ENCODE measurements at places on chromosomes 5 and 9. TPM values are rescaled to one million over a fixed set of nuclear protein-coding genes. Genes with fewer than 3 reads are reported as not detected.

- DNase-seq: no peak
- H3K36me3 ChIP-seq: no peaks in the 10 kb centered on the region
- no peaks in the 10 kb centered on the region for H3K4me1 ChIP-seq
- no peaks in the 10 kb centered on the region for H3K27me3 ChIP-seq
- H3K27ac ChIP-seq: no peak overlapping the region
These were observed 136.4 kb downstream of the KDM4C start for GRCh38 chr9:6894135-6894534.

The NTRK2 gene
- total RNA-seq: 134 TPM

The NLN gene
- 14.9 TPM for total RNA-seq

The DIMT1 gene
- 34.5 TPM for total RNA-seq

The TRPM3 gene
- total RNA-seq: 0.88 TPM
